Panc1 (cell line): ENCODE measurements at places on chromosomes 6 and 20. TPM values are rescaled to one million over a fixed set of nuclear protein-coding genes. Genes with fewer than 3 reads are reported as not detected.

Gene GNRH2
- 0.49 TPM for total RNA-seq

Gene TRAM2
- total RNA-seq: 56.7 TPM

Gene HLA-DQB1
- 0.51 TPM for total RNA-seq

Gene BCAS1
- total RNA-seq: 3.1 TPM

Gene MAVS
- total RNA-seq: 32.3 TPM
